IgD-negative memory B cell (primary cell): ENCODE measurements at places on chromosomes 2 and 18. TPM values are rescaled to one million over a fixed set of nuclear protein-coding genes. Genes with fewer than 3 reads are reported as not detected.

Gene ALPP
- not detected for polyA plus RNA-seq

Gene NR4A2
- polyA plus RNA-seq: 22.7 TPM

Gene ZC3H6
- polyA plus RNA-seq: 7.5 TPM

Gene LIMS3
- 0.85 TPM for polyA plus RNA-seq

Gene TUBA4B
- not detected for polyA plus RNA-seq

Gene DSG1
- polyA plus RNA-seq: not detected

Gene GPR39
- not detected for polyA plus RNA-seq

Gene PMAIP1
- polyA plus RNA-seq: 89.4 TPM

Gene LCLAT1
- 14.3 TPM for polyA plus RNA-seq

Gene COLEC12
- not detected for polyA plus RNA-seq

Gene HSPE1
- polyA plus RNA-seq: 149 TPM

Gene ATP6V1C2
- 0.30 TPM for polyA plus RNA-seq

Gene DSEL
- polyA plus RNA-seq: not detected

Gene ALPG
- polyA plus RNA-seq: not detected

Gene RAX
- not detected for polyA plus RNA-seq

Gene ANKRD39
- polyA plus RNA-seq: 16.3 TPM

Gene CABYR
- polyA plus RNA-seq: 2.0 TPM

Gene IL36RN
- polyA plus RNA-seq: not detected

Gene ABHD1
- polyA plus RNA-seq: 0.35 TPM

Gene GALNT13
- polyA plus RNA-seq: not detected

Gene STPG4
- polyA plus RNA-seq: not detected

Gene CCDC68
- polyA plus RNA-seq: not detected

Gene SLC11A1
- polyA plus RNA-seq: 1.3 TPM

Gene MGAT5
- 14.0 TPM for polyA plus RNA-seq
